ENCODE measurements at places on chromosomes 5 and 9.
A peak's percentile ranks its signal among the peaks of the same experiment; 100 is the strongest.

- peak; percentile 21 for DNase-seq
Observed at GRCh38 chr5:80008995-80009765, 18.1 kb upstream of the MTX3 start.

- DNase-seq = peak; percentile 48
Observed at GRCh38 chr9:14320271-14321181, 6.6 kb upstream of the NFIB start.

DNA sequence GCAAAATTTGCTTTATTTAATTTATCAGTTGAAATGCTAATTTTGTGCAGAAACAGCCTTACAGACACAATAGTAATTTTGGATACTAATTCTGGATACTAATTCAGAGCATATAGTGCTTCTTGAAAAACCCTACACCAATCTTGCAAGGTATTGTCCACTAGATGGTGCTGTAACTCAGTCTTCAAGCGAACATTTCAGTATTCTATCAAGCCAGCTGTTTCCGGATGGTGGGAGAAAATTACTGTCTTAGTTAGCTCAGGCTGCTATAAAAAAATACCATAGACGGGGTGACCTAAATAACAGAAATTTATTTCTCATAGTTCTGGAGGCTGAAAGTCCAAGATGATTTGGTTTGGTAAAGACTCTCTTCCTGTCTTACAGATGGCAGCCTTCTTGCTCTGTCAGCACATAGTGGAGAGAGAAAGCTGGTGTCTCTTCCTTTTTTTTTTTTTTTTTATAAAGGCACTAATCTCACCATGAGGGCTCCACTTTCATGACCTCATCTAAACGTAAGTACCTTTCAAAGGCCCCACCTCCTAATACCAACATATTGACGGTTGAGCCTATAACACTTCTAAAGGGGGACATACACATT lies 1306.5 kb upstream of the CDH9 start:
- peak; percentile 88 for DNase-seq

DNA sequence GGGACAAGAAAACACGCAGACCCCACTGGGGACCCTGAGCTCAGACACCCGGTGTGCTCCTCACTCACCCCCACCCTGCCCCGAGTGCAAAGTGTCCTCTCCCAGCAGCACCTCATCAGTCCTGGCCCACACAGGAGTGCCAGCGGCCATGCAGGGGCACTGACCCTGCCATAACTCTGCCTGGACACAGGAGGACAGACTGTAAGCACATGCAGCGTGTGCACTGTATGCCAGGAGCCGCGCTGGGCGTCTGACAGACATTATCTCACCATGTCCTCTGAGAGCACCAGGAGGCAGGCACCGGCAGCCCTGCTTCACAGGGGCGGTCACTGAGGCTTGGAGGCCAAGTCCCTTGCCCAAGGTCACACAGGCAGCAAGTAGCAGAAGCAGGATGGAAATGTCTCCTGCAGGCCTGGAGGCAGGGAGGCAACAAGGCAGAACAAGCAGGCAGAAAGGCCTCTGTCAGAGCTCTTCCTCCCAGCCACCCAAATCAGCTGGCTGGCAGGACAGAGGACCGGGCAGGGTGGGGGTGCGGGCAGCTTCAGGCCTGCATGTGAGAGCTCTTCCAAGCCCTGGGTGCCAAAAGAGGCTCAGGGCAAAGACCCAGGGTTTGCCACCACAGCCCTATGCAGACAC lies 8.4 kb downstream of the EEIG1 start:
- no peak for DNase-seq

GRCh38 chr5:177455036-177455660 lies 8.5 kb downstream of the PRR7 start:
- DNase-seq = no peak

DNA sequence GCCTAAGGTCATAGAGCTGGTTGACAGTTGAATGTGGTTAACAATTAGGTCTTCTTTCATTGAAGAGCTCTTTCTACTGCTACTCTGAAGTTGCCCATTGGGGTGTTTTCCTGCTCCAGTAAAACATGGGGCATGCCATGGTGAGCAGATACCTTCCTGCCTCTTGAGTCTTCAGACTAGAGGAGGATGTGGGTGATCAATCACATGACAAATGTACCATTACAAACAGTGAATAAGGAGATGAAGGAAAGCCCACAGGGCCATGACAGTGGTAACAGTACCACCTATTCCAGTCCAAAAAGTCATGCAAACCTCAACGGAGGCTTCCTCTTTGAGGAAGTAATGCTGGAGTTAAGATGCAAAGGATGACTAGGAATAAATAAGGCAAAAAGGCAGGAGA lies 73.5 kb downstream of the CYFIP2 start:
- no peak for DNase-seq

DNA sequence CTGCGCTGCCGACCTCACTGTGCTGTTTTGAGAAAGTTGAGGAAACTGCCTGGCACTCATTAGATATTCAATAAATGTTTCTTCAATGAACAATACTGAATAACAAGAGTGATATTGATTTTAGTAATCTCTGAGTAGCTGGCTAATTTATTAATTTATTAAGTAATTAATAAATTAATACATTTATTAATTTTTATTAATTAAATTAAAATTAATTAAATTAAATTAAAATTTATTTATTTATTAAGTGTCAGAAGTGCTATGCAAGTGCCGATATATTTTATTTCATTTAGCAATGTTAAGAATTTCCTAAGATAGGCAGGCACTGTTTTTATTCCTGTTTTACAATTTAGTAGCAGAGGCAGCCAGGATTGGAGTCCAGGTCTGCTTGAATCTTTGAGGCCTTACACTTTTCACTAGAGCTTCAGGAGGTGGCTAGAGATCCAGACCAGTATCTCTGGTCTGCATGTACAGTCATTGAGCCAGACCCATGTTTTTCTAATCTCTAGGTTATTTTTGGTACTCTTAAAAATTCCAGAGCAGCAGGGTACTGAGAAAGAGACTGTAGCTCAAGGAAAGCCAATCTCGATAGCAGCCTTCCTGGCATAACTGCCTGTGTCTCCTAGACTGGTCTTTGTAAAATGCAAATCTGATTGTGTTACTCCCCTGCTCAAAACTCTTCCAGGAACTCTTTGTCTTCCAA lies 109.2 kb downstream of the ARHGEF28 start:
- DNase-seq = no peak

- DNase-seq = peak; percentile 48
Observed at GRCh38 chr5:91382530-91383026, 539 bp downstream of the ARRDC3 start.

DNA sequence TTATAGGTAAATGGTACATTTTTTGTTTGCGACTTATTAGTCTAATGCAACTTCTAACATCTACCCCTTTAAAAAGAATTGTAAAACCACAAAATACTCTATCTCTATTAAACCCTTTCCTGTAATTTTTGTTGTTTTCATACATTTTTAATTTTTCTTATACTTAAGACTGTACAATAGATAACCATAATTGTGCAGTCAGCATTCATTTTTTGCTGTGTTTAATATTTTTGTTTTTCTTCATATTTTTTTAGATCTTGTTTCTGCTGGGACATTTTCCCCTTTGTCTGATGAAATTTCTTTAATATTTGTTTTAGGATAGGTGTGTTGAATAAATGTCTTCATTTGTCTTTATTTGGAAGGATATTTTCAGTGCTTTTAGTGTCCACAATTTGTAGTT lies 19.9 kb downstream of the OR1J1 start:
- DNase-seq = no peak

DNA sequence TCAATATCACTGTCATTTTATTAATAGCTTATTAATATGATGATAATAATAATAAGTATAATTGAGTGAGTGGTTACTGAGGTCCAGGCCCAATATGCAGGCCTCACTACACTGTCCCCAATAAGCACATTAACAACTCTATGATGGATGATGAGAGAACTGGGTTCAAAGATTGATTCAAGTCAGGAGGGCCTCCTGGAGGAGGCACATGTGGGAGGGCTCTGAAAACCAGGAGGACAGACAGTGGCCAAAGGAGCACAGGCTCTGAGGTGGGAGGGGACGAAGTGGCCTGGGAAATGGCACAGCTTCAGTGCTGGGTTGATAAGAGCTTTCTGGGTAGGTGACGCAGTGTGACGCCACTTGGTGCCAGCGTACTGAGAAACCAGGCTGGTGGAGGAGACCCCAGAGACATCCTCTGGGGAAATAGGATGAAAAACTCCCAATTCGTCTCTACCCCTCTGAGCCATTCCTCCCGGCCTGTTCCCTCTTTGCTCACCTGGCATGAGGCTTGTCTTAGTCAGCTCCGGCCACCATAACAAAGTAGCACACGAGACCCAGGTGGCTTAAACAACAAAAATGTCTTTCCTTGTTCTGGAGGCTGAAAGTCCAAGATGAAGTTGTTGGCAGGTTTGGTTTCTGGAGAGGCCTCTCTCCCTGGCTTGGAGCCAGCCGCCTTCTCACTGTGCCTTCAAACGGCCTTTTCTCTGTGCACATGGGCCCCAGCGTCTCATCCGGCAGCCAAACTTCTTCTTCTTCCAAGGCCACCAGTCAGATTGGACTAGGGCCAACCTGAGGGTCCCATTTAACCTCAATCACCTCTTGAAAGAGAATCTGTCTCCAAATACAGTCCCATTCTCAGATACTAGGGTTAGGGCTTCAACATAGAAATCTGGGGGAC lies 31.6 kb downstream of the NTNG2 start:
- no peak for DNase-seq

DNA sequence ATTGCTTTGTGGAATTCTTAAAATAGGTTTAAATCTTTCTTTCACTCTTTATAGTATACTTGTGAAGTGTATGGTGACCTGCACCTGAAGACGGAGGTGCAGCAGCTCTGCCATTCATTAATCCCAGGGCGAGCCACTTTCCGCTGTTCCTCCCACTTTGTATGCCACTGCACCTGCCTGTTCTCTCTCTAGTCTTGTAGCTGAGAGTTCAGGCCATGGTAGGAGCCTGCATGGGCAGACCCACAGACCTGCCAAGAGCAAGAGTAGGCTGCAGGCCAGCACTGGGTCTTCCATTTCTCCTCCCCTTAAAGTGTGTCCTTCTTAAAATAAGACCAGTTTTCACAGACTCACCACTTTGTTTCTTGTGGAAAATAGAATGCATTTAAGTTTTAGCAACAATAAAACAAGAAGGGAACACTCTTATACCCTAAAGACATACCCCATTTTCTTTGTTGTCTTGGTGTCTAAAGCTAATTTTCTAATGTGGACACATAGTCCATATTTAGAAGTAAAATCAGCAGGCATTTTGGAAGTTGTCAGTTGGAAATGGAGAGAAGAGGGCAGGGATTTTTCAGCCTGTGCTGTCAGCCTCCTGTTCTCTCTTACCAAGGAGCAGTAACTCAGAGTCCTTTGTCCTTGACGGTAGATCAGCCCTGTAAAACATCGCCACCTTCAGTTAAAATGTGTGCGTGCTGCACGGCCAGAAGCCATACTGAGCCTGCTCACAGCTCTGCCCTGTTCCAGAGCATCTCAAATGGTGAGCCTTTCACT lies 103.2 kb downstream of the SNCAIP start:
- DNase-seq = peak; percentile 70

DNA sequence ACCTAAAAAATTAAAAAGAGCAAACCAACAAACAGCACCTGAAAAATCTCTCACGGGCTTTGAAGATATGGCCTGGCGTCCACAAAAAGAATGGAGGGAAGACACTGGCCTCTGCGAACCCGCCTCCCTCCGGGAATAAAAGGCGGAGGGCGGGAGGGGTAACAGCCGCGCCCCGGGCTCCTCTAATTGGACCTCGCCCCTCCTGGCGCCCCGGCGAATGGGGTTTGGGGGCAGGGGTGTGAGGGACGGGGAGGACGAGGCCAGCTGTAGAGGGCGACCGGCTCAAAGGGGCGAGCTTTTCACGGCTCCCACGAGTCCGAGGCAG lies 753 bp downstream of the FANCC start:
- peak; percentile 78 for DNase-seq

GRCh38 chr5:81428861-81429260 lies 34.9 kb upstream of the ACOT12 start:
- peak; percentile 53 for DNase-seq

- DNase-seq = no peak
Observed at GRCh38 chr5:88682881-88683361, 200.1 kb downstream of the MEF2C start.

GRCh38 chr5:154271466-154271865 lies 80.9 kb downstream of the GALNT10 start:
- DNase-seq = no peak

DNA sequence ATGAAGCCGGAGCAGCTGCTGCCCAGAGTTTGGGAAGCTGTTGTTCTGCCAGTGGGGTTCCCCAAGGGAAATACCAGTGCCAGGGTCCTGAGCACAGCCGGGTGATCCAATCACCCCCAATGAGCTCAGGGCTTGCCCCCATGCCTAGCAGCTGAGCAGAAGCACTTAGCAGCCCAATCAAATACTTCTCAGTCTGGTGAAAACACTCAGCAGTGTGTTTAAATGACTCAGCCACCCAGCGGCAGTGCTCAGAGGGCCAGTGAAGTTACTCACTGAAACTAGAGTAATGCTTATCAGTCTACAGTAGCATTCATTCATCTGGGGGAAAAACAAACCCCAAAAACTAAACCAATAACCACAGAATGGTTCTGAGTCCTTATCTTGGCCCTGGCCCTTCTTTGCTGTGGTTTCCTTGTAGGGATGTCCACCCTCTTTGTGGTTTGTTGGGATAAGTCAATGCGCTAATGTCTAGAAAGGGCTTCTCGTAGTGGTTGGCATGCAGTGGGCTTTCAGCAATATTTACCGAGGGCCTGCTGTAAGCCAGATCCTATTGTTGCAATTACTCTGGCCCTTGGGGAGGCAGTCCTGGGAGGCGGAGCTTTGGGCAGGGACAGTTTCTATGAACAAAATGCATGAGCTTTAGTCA lies 43.1 kb downstream of the LHX2 start:
- DNase-seq = peak; percentile 80

DNA sequence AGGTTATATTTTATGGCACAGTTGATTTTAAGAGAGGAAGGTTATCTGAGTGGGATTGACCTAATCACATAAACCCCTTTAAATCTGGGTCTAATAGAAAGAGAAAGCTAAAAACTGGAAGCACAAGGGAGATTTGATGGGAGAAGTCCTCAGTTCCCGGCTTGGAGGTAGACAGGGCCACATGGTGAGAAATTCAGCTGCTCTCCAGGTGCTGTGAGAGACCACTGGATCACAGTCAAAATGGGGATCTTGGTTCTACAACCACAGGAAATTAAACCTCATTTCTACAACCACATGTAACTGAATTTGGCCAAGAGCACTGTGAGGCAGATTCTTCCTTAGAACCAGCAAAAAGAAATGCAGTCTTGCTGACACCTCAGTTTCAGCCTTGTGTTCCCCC lies 2352.7 kb downstream of the MAT2B start:
- no peak for DNase-seq

- no peak for DNase-seq
Observed at GRCh38 chr5:10828241-10828640, 67.2 kb upstream of the DAP start.

- no peak for DNase-seq
Observed at GRCh38 chr9:94010980-94011533, 55.9 kb upstream of the BARX1 start.

All from SK-MEL-5 (cell line).